ENCODE measurements at places on chromosomes 1 and 21.

- no peak for DNase-seq
These were observed 36.3 kb upstream of the FAM3B start for GRCh38 chr21:41280115-41280919.

DNA sequence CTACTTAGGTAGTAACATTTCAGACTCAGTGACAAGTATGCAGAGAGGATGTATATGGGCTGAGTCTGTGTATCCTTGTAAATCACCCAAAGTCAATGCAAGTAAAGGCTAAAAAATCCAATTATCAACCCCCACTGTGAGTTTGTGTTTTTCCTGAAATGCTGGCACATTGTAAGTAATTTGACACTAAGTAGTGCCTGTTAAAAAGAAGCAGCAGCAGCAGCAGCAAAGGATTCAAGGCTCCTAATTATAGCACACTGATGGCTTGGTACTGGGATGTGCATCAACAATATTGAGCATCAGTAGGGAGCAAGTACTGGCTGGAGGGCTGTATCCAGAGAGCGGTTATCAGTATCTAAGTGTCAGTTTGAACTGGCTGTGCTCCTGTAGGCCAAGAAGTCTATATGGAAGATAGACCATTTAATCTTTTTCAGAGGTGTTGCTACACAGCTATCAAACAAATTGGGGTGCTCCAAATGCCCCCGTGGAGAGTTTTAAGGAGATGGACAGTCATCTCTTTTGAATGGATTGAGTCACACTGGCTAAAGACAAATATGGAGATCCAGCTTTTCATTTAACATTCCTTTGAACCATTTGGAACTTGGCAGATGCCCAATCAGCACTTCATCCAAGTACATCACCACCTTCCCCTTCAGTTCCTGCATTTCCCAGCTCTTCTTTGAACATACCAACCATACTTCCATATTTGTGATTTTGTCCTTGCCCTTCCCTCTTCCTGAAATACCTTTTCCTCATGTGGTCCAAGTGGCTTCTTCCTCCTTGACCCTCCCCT lies 241.2 kb upstream of the ST6GALNAC5 start:
- no peak for DNase-seq

DNA sequence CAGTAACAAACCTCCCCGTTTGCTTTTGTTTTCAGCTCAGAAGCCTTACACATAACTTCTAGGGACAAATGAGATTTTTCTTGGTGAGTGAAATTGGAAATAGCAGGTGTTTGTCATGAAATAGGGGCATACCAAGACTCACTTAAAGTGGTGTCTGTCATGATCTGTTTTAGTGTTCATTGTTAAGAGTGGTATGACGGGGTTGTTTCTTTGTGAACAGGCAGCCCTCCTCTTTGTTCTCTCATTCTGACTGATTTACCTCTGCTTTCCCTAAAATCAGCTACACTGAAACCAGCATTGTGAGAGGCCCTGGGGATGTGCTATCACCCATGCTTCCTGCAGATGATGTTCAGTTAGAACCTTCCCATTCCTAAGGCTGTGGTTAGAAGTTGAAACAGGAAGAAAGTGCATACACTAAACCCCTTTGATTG lies 2.5 kb upstream of the ERO1B start:
- DNase-seq: no peak

DNA sequence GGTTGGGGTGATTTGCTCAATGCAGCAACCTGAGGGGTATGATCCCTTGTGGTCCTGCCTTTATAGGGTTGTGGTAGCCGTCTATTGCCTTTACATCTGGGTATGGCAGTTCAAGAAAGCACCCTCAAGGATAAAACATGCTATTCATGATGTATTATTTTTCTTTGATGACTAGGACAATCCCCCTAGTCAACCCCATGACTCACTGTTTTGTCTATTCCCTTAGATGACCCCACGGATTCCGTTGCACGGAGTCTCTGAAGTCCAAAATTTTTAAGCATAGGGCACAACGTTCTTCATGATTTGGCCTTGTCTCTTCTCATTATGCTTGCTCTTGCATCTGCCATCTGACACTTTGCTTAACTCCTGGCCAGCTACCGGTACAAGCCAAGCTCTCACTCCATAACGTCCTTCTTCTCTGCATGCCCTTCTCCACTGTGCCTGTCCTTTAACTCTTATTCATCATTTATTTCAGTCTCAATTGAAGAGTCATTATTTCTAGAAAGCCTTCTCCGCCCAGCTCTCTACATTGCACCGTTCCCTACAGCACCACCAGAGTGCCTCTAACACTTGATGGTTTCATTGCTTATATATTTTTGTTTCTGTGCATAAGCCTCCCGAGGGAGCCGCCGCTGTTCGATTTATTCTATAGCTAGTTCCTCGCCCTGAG lies 838 bp upstream of the DISP1 start:
- DNase-seq: no peak

- no peak for DNase-seq
These were observed 122.3 kb upstream of the C1orf105 start for GRCh38 chr1:172298141-172298540.

DNA sequence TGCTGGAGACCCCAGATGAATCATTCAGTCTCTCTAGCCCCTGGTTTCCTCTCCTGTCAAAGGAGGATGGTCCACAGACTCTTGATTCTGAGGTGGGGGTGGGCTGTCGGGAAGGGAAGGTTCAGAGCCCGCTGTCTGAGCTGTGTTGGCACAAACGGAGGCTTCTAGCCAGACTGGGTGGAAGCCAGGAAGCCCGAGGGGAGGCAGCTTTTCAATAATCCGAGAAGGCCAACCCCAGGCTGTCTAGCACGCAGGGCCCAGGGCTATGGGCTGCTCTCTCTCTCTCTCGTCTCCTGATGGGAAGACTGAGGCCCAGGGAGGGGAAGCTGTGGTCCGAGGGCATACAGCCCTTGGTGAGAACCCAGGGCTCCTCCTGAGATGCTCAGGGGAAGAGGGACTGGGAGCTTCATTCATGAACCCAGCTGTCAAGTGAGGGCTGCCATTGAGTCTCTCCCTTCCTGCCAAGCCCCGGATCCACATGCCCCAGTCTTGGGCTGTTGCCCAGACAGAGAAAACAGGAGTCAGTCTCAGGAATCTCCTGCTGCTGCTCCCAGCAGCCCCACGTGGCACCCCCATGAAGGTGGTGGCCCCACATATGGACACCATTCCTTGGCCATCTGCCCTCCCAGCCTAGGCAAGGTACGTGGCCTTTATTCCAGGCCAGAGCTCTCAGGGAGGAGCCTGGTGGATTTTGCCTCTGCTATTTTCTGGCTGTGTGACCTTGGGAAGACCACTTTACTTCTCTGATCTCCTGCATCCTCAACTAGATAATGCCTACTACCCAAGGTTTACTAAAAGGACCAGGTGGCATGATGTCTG lies 44.4 kb downstream of the RAP1GAP start:
- no peak for DNase-seq

- no peak for DNase-seq
These were observed 104.4 kb downstream of the PTPN14 start for GRCh38 chr1:214446772-214447556.

GRCh38 chr1:157368363-157368762 lies 184.0 kb downstream of the FCRL5 start:
- DNase-seq: no peak

DNA sequence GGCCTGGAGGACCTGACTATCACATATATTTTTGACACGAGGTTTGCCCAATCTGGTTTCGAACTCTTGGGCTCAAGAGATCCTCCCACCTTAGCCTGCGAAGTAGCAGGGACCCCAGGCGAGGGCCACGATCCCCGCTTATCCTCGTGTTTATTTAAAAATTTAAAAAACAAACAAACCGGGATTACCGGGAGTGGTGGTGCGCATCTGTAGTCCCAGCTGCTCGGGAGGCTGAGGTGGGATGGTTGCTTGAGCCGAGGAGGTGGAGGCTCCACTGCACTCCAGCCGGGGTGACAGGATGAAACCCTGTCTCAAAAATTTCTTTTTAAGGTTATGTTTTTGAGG lies 452 bp upstream of the EXOSC10 start:
- no peak for DNase-seq

DNA sequence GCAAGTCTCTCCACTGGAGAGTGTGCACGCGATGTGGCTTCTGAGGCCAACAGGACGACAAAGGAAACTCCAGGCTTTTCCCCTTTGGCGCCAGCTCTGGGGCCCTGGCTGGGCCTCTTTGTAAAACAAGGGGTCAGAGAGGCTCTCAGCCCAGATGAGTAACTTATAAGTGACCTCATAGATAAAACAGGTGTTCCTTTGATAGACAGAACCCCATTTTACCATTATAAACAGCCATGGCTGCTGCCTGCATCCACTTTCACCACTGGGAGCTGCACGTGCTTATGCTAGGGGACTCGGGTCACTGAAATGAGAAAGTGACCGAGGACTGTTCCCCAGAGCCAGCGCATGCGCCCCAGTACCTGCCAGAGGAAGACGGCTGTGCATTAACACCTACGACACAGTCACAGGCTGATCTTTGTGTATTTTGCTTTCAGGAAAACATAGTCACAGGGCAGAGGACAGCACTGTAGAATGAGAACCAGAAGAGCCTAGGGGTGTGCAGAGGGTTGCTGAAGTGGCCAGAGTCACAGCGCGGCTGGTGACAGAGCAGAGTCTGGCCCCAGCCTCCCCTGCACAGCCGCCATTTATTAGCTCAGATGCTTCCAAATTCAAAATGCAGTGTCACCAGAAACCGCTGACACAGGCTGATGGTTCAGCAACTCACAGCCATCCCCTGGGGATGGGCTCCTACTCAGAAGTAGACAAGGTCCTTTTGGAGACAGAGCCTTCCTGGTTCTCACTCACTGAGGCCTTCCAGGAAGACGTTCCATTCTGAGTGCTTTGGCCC lies 12.7 kb downstream of the RNF207 start:
- DNase-seq: no peak

- no peak for DNase-seq
These were observed 338 bp downstream of the ACAP3 start for GRCh38 chr1:1307261-1307922.

DNA sequence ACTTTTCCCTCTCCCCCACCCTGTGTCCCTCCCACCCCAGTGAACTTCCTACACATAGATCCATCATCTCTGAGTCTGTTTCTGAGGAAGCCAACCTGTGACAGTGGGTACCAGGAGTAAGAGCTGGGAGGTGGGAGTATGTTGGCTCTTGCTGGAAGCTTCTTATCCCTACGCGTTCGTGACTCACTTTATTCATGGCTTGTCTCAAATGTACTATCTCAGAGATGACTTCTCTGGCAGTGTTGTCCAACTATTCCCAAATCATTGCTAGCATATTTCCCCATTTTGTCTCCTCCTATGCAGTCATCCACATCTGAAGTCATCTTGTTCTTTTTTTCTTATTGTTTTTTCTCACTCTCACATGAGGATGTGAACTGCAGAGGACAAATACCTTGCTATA lies 88.0 kb downstream of the HIVEP3 start:
- no peak for DNase-seq

- no peak for DNase-seq
These were observed 5.4 kb downstream of the PNRC2 start for GRCh38 chr1:23964790-23965740.

- no peak for DNase-seq
These were observed 66.7 kb downstream of the MIS18A start for GRCh38 chr21:32212116-32212515.

DNA sequence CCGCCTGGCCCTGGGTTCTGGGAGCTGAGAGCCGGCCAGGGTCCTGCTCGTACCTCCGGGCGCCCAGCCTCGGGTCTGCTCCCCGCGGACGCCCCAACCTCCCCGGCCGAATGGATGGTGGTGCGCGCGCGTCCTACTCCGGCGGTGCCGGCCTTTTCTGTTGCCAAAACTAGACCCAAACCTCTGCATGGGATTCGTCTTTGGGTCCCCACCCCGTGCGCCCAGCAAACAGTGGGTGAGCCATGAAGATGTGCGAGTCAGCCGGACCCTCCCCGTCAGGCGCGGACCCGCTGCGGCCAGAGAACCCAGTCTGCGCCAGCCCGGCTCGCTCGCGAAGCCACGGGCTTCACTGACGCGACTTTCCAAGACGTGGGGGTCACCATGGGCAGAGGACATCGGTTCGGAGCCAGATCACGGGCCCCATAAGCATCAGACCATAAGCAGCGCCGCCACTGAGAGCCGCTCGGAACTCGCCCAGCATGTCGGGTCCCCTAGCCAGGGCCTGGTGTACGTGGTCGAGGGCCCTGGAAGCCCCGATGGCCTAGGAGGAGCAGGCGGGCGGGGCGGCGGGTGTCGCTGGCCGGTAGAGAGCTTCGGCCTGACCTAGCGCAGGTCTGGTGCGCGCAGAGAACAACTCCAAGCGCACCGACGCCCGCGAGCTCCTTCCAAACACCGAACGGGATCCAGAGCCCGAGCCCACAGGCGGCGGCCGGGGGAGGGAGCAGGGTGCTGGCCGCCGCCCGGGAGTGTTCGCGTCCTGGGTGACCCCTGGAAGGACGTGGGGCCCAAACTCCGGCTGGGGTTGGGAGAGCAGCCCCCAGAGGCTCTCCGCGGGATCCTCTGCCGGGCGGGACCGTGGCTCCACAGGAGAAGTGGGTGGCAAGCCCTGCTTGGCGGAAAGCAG lies 1.0 kb upstream of the TP73 start:
- DNase-seq: no peak

DNA sequence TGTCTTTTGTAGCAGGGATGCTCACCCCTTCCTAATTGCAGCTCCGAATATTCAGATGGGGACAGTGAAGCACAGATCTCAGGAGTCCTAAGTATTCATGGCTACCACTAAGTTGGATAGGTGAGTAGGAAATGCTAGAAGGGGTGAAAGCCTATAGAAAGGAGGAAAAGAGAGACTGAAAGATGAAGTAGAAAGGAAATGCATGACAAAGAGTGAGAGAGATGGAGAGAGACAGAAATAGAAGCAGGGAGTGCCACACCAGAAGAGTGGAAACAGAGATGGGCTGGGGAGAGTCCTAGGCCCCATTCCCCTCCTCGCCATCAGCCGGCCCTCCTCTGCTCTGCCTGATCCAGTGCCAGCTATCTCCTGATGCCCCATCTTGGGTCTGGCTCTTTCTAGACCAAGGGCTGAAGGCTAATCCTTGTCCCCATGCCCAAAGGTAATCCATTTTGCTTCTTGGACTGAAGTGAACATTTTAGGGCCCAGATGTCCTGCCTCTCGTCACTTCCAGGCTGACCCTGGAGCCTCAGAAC lies 2.0 kb downstream of the PEA15 start:
- DNase-seq: no peak

DNA sequence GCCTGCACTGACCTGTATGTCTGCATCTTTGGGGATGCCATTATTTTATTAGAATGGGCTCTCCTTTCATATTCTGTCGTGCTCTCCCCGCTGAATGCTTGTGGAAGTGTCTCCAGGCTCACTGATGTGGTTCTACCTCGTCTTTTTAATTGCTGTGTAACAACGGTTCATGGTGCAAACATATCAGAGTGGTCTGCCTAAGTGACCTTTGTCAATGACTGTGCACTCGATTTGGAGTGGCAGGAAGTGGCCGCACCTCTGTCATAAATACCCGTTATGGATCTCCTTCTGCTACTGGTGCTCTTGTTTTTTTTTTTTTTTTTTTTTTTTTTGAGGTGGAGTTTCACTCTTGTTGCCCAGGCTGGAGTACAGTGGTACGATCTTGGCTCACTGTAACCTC lies 38.3 kb downstream of the SPSB1 start:
- DNase-seq: no peak

- no peak for DNase-seq
These were observed 46.2 kb downstream of the SYT2 start for GRCh38 chr1:202664083-202664482.
